Activated T-helper 1 cell treated with Interleukin-2 at 50 U/mL for 16 hours (primary cell): ENCODE measurements at places on chromosomes 3 and 15.

DNA sequence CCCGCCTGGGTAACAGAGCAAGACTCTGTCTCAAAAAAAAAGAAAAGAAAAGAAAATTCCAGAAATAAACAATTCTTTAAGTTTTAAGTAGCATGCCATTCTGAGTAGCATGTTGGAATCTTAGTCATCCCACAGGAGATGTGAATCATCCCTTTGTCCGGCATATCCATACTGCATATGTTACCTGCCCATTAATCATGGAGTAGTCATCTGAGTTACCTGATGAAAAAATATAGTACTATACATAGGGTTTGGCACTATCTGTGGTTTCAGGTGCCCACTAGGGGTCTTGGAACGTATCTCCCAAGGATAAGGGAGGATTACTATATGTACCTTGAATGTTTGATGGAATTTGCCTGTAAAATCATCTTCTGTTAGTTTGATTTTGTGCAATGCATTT is 6.3 kb upstream of the CCR4 start:
- no peak for DNase-seq

- no peak for DNase-seq
Measured at GRCh38 chr3:107271787-107272387, 105.4 kb upstream of the CCDC54 start.

- no peak for DNase-seq
Measured at GRCh38 chr3:182937293-182938051, 42.9 kb downstream of the DCUN1D1 start.

DNA sequence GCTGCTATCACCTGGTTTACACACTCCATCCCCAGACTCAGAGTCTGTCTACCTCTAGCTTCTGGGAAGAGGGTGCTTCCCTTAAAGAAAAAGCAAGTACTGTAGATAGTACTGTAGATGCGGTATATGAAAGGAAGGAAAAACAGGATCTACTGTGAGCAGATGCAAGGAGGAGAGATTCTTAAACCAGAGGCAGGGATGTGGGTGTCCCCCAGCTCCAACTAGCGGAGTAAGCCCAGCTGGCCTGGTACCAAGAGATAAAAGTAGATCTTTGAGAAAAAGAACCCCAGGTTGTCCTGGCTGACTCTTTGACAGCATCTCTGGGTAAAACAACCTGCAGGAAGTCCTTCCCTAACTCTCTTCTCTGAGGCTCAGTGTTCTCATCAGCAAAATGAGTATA is 523.7 kb upstream of the PROK2 start:
- no peak for DNase-seq

- no peak for DNase-seq
Measured at GRCh38 chr3:55658690-55659562, 171.8 kb upstream of the WNT5A start.

DNA sequence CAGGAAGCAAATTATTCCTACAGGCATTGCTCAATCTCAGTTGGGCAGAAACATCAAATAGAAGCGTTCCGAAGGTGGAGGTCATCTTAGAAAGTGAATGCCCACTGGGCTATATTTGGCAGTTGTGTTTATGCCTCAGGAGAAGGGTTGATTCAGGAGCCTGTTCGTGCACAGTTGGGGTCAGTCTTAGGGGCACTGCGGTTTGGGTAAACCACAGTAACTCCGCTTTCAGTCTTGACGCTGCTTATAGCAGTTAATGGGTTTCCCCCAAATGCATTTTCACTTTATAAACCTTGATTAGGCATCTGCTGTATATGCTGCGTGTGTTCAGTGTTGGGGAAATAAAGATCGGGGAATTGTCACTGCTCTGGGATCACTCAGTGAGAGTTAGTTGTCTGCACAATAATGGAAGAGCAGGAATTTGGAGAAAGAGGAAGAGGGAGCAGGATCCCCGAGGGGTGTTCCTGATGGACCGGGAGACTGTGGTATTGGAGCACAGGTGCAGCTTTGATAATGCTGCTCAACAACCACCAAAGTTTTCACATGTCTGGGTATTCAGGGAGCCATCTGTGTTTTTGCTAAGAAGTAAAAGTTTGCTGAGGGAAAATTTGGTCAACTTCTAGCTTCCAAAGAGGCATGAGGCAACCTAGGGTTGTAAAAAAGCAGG is 124.3 kb upstream of the EIF1B start:
- DNase-seq = no peak

GRCh38 chr15:74750751-74751150 is 2.1 kb downstream of the CYP1A2 start:
- DNase-seq = no peak

DNA sequence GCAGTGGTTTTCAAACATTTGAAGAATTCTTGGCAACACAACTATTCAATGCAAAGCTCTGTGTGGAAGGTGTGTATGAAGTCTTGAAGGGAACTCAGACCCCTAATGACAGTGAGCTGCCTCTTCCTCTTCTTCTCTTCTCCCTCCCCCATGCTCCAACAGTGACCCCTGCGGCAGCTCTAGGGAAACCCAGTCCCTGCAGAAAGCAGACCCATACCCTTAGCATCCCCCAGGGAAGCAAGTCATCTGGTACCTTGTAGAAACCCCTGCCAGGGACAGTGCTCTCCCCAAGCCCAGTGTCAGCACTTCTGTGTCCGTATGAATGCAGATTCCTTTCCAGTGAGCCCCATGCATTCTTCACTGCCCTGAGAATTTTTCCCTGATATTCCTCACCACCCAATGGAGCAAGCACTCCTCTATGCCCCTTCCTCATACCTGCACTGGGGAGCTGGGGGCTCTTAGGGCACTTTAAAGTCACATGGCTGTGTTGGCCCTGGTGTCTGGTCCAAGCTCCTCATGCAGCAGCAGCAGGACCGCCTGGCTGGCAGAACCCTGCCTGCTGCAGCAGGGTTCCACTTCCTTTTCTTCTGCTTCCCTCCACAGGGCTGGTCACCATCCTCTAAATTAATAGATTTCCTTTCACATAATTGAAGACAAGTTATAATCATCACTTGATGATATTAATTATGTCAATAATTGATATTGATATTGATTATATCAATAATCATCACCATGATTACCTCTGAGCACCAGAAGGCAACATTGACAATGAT is 442.5 kb downstream of the EPHB1 start:
- no peak for DNase-seq

- DNase-seq = no peak
Measured at GRCh38 chr3:124850633-124851032, 36.5 kb downstream of the ITGB5 start.

DNA sequence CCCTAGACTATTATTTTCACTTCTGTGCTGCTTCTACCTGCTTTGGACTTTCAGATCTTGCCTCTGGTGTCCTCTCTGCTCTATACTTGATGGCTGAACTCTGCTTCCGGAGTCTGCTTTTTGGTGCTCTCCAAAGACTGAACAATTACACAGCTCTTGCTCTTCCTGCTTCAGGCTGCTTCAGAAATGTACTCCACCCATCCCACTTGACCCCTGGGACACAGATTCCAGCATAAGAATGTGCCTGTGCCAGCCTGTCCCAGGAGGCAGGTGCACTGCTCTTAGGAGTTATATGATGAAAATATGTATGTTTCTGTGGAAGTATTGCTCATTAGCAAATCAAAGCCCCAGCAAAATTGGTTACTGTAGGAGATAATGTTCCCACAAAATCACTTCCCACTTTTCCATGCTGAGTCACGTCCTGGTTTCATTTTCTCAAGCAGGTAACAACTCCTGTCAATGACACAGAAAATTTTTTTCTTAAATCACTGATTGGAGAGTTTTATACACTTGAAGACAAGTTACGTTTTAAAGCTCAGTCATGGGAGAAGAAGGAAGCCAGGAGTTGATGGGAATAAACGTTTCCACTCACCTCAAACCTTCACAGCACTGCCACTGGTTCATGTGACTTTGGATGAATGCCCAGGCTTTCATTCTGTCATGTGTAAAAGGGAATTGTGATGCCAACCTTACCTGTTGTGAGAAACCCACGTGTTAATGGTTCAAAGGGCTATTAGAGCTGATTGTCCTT is 239.4 kb upstream of the ZPLD1 start:
- DNase-seq = no peak

GRCh38 chr3:183287301-183287971 is 34.4 kb downstream of the B3GNT5 start:
- no peak for DNase-seq

- no peak for DNase-seq
Measured at GRCh38 chr3:66490214-66490613, 10.6 kb downstream of the LRIG1 start.

DNA sequence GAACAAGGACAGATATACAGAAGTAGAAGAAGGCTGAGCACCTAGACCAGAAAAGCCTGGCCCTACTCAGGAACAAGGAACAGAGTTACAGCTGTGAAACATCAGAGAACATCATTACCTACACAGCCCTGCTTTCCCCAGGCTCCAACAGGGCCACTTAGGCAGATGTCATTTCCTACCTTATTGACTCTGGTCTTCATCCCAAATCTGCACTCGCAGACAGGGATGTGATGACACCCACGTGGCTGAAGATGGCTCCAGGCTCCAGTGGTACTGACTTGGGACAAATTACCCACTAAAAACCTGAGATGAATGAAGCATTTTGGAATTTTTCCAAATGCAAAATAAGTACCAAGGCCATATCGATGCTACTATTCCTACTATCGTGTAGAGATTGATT is 18.0 kb upstream of the SSUH2 start:
- no peak for DNase-seq

DNA sequence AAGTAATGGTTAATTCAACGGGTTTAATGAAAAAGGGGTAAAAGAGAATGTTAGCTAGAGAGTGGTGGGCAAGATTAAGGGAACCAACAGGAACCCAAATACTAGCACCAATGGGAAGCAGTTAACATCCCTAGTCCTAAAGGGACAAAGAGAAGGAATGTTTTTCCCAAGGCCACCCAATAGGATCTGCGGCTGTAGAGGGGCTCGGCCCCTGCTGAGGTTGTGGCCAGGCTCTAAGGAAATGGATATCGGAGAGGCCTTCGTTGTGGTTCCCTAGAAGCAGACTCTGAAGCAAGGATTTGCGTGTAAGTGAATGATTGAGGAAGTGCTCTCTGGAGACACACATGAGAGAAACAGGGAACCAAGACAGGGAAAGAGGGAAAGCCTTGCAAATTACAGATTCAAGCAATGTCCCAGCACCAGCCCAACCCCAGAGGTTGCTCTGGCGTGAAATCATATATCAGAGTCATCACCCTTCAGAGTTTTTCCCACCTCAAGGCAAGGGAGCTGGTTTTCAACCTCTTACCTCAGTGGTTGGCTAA is 83.6 kb upstream of the TNIK start:
- DNase-seq = no peak

- no peak for DNase-seq
Measured at GRCh38 chr3:157592769-157593168, 89.6 kb upstream of the VEPH1 start.

DNA sequence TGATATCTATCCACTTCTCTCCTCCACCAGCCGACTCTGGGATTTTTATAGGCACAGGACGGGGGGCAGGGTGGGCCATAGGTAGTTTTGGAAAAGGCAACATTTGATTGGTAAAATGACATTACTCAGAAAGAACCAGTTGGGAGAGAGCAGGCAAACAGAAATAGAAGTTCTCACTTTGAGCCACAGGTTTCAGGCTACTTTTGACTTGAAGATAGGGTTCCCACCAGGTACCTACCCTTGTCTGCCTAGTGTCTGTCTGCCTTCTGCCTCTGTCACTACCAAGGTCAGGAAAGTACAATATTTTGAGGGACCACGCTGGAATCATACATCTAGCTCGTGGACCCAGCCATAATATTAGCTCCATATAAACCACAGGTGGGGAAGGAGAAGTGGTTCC is 412.9 kb upstream of the GRM7 start:
- DNase-seq = no peak

- DNase-seq = no peak
Measured at GRCh38 chr3:128556907-128557306, 63.9 kb upstream of the GATA2 start.

- no peak for DNase-seq
Measured at GRCh38 chr3:49121132-49121736, 611 bp upstream of the USP19 start.

- no peak for DNase-seq
Measured at GRCh38 chr3:39449796-39450195, 17.7 kb upstream of the MOBP start.

GRCh38 chr3:189308608-189309007 is 136.8 kb downstream of the TPRG1 start:
- no peak for DNase-seq

DNA sequence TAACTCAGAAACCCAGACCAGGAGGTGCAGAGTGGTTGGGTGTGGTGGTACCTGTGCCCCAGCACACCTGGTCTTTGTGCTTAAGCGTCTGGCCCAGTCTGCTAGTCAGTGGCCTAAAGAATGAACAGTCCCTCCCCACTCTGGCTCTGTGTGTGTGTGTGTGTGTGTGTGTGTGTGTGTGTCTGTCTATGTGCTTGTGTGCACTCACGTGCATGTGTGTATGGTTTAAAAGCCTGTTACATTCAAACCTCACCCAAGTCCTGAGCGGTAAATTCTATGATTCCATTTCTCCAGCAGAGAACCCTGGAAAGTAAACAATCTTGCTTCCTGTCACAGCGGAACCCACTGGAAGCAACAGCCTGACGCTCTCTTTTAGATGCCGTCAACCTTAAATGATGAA is 34.2 kb downstream of the EDEM1 start:
- no peak for DNase-seq

GRCh38 chr15:48433226-48433886 is 102.1 kb downstream of the DUT start:
- DNase-seq = no peak

DNA sequence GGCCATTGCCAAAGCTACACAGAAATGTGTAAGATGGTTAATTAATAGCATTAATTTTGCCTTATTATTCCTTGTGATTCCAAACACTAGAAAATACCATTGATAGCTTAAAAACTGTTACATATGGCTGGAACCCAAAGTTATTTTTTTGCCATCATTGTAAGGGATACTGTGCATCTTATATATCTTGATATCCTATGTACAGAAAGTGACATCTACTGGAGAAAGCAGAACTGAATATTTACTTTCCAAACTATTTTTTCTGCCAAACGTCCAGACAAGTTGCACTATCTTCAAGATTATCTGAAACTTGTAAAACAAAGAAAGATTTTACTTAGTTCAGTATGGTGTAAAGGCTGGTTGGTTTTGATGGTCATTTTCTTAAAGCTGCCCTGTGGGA is 33.3 kb upstream of the MEIS2 start:
- DNase-seq = no peak

GRCh38 chr3:107846279-107846852 is 244.5 kb downstream of the CD47 start:
- no peak for DNase-seq

- no peak for DNase-seq
Measured at GRCh38 chr3:170179432-170179831, 2.1 kb downstream of the PHC3 start.

GRCh38 chr15:90205886-90206285 is 4.8 kb downstream of the SEMA4B start:
- DNase-seq = no peak

- no peak for DNase-seq
Measured at GRCh38 chr15:78280319-78281072, 16.1 kb downstream of the DNAJA4 start.

- DNase-seq = no peak
Measured at GRCh38 chr15:99895956-99896311, 162.7 kb upstream of the LYSMD4 start.
